Epithelial cell of prostate (primary cell): ENCODE measurements at places on chromosomes 16 and 17.

DNA sequence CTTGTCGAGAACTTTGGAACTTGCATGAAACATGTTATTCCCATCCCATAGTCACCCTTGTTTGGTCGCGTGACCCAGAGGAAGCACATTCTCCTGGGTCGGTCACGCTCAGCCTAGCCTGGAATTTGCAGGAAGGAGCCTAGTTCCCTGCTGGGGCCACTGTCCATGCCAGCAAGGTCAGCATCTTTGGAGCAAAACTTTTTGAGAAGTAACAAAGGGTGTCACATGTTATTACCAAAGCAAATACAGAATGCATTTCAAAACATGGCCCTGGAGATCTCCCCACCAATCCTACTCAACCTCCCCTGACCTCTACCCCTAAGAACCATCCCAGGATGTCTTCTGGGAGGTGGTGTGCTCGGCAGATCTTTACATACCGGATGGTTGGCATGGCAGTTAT lies 26.2 kb upstream of the IRF8 start:
- no peak for DNase-seq

DNA sequence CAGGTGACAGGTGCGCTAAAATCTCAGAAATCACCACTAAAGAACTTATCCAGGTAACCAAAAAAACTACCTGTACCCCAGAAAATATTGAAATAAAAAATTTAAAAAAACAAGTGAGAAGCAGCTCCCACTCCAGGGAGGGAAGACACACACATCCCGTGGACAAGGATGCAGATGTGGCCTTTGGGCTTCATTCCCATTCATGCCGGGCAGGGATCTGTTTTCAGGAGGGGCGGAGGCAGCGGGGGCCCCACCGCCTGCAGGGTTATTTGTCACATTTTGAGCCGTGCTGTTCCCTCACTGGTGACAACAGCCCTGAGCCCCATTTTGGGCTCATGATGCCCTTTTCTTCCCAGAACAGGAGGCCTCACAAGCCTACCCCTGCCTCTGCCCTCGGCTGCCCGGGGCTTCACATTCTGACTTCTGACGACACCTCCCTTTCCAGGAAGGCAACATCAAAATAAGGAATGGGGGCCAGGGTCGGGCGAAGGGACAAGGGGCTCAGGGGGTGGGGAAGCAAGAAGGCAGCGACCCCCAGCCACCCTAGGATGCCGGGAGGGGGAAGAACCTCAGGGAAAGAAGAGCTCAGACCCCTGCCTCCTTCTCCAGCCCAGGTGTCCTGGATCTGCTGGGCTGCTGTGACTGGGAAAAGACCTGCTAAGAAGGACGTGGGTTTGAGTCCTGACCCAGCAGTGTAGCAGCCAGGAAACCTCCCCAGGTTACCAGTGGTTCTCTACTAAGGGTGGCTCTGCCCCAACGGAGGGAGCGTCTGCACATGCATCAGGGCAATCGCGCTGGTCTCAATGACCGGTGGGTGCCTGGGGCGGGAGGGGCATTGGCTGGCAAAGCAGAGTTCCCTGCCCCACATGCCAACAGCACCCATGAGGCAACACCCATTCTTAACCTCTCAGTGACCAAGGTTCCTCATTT lies 2.3 kb upstream of the CD79B start:
- no peak for DNase-seq

DNA sequence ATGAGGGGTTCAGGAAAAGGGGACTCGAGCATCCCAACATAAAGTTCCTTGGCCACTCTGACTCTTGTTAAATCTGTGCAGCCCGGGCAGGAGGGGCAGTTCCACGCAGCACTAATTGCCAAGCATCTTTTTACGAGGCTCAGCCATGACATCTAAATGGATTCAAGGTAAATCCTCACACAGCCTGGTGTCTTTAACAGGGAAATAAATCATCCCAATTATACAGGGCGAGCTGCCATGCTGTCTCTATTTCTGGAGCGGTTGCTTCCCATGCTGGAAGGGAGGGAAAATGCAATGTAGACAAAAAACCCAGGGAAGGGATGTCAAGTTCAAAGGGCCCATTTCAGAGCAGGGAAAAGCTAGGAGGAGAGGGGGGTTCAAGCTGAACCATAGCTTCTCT lies 110.0 kb downstream of the GAS7 start:
- no peak for DNase-seq

DNA sequence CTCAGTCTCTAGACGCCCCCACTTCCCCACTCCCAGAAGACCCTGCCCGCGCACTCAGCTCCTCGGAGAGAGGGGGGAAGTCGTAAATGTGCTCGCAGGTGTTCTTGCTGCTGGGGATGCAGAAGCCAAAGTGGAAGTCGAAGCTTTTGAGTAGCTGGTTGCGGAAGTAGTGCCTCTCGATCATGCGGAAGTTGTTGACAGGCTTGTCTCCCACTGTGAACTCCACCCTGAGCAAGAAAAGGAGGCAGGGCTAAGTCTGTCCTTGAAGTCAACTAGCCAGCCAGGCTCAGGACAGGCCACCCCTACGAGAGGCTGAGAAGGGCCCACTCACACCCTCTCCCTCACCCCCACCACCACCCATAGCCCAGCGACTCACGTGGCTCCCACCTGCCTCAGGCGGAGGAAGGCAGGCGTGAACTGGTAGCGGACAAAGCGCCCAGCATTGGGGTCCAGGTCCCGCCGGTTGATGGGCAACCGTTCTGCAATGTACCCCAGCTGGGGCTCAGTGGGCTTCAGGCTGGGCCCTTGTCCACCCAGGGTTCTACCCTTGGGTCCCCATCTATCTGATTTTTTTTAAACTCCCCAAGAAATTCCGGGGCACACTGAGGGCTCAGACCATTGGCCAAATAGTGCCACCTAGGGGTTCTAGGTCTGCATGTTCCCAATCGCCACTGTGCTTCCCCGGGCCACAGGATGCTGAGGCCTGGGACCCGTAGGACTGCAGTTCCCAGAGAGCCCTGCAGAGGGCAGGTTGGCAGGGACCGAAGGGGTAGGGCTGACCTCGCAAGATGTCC lies 4.6 kb downstream of the UNC119 start:
- DNase-seq, result no peak

GRCh38 chr17:59501690-59502089 lies 63.7 kb upstream of the DHX40 start:
- no peak for DNase-seq

- DNase-seq, result no peak
Observed at GRCh38 chr17:66537502-66537901, 235.1 kb downstream of the PRKCA start.

- DNase-seq, result no peak
Observed at GRCh38 chr17:59342681-59343131, 11.3 kb downstream of the YPEL2 start.

GRCh38 chr16:17170435-17170834 lies 300.3 kb downstream of the XYLT1 start:
- DNase-seq, result no peak

- DNase-seq, result peak; percentile 62
Observed at GRCh38 chr16:57795431-57795878, 6.8 kb downstream of the KIFC3 start.

- no peak for DNase-seq
Observed at GRCh38 chr16:6682142-6682811, 650.4 kb upstream of the RBFOX1 start.

GRCh38 chr16:4500272-4500671 lies 24.1 kb downstream of the HMOX2 start:
- DNase-seq, result no peak

DNA sequence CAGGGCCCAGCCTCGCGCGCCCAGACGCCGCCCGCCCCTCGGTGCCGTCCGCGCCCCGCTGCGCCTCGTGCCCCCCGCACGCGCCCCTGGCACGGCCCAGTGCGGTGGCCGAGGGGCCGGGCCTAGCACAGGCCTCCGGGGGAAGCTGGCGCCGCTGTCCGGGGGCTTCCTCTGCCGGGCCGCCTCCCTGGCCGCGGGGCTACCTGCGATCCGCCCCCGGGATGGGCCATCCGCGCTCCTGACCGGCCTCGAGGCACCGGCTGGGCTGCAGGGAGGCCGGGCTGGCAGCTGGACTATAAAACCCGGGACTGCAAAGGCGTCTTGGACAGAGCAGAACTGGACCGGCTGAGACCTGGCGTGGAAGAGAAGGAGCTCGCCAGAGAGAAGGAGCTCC lies 783 bp downstream of the BHLHA9 start:
- DNase-seq, result no peak

- DNase-seq, result no peak
Observed at GRCh38 chr16:84283314-84284153, 11.1 kb upstream of the WFDC1 start.
